ENCODE measurements at places on chromosomes 5 and 9.

GRCh38 chr9:131870156-131870555 lies 130.3 kb upstream of the RAPGEF1 start:
- DNase-seq = no peak

GRCh38 chr5:108141676-108142075 lies 240.2 kb downstream of the FBXL17 start:
- no peak for DNase-seq

GRCh38 chr5:125713109-125713805 lies 710.0 kb upstream of the GRAMD2B start:
- DNase-seq = no peak

DNA sequence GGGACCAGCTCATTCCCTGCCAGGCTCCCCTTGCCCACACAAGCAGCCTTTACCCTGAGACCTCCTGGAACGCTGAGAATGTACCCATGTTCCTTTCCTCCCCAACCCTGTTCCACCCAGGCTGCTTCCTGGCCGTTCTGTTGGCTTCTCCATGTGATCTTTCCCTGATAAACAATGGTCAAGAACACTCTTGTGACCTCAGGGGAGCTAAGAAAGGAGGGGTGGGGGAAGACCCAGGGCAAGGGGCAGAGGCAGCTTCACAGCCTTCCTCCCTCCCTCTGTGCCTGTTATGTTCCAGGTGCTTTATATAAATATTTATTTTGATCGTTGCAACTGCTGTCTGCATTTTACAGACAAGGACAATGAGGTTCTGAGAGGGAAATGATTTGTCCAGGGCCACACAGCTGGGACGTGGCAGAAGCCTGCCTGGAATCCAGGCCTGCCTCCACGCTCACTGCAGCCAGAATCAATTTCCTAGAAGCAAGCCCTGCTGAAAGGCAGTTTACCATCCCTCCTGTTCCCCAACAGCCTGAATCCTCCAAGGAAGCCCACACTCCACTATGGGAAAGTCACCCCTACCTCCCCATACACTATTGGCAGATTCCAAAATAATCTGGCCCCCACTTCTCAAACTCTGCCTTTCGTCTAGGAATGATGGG lies 3.9 kb downstream of the SHROOM1 start:
- DNase-seq = no peak

DNA sequence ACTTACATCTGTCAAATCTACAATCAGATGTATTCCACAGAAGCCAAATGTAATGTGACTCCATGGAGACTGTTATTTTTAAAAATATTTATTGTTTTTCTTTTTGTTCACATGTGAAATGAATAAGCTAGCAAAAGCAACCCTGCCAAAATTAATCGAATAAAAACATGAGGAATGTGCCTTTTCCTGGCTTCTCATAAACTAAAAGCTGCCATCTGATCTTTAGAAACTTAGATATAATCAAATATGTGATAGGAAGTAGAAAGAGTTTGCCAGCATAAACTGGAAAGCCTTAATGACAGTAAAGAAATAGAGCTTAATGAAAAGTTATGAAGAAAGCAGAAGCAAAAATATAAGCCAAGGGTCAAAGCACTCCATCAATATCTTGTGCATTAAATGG lies 1724.7 kb upstream of the WWC1 start:
- no peak for DNase-seq

- peak; percentile 11 for DNase-seq
Measured at GRCh38 chr9:86405926-86406325, 51.7 kb upstream of the TUT7 start.

DNA sequence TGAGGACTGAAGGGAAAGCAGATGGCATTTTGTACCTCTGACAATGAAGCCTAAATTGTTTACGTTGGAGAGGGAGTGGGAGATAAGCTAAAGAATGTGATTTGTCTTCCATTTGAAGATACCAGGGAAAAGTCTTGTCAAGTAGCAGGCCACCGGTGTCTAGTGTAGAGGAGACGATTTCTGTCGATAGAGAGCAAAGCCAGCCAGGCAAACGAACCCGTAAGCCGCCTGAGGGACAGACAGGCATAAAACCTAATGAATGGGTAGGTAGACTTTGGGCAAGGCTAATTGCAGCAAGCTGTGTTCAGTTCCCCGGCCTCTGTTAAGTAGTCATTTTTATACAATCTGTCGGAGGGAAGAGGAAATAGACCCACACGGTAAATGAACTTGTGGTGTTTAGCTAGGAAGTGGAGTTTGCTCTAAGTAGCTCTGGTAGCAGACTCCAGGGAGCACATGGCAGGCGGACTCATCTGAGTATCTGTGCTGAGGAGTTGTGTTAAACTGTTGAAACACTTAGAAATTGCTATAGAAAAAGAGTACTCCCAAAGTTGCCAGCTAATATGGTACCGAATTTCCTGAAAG lies 28.8 kb downstream of the SMARCA2 start:
- no peak for DNase-seq

DNA sequence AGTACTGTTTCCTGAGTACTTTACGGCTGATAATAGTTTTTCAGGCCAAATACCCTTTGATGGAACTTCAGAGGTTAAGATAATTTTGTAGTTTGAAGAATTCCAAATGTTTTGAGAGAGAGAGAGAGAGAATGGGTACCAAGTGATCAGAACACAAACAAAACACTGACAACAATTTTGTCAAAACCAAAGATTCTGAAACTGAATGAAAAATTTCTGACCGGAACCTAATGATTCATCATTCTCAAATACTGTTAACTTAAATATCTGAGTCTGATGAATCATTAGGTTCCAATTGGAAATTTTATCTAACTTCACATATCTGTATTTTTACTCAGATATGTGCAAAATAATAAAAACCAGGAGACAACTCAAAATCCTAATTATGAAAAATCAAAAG lies 4.0 kb downstream of the LMBRD2 start:
- DNase-seq = no peak

GRCh38 chr5:56745864-56746263 lies 69.5 kb upstream of the MAP3K1 start:
- DNase-seq = no peak

- DNase-seq = no peak
Measured at GRCh38 chr5:53151713-53152458, 42.3 kb upstream of the MOCS2 start.
